CD4-positive, alpha-beta T cell treated with Interleukin-12 subunit alpha and Interleukin-12 subunit beta, for 1 hour (primary cell): ENCODE measurements at places on chromosomes 2 and 18.
A peak's percentile ranks its signal among the peaks of the same experiment; 100 is the strongest.

- DNase-seq, result no peak
Observed at GRCh38 chr2:70999362-70999761, 4.7 kb upstream of the TEX261 start.

DNA sequence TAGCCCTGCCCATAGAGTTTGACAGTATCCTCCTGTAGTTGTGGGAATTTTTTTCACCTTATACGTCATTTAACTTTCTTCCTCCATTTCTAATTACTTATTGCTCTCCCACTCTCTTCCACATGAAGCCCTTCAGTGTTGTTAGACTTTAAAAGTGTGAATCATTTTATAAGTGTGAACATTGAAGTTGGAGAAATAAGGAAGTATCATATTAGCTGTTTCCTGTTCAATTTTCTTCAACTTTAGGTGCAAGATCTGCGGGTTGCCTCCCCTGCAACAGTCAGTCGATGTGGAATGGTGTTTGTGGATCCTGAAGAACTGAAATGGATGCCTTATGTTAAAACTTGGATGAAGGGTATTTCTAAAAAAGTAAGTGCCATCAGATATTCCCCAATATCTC, 138.1 kb downstream of the DNAH6 start:
- no peak for DNase-seq

DNA sequence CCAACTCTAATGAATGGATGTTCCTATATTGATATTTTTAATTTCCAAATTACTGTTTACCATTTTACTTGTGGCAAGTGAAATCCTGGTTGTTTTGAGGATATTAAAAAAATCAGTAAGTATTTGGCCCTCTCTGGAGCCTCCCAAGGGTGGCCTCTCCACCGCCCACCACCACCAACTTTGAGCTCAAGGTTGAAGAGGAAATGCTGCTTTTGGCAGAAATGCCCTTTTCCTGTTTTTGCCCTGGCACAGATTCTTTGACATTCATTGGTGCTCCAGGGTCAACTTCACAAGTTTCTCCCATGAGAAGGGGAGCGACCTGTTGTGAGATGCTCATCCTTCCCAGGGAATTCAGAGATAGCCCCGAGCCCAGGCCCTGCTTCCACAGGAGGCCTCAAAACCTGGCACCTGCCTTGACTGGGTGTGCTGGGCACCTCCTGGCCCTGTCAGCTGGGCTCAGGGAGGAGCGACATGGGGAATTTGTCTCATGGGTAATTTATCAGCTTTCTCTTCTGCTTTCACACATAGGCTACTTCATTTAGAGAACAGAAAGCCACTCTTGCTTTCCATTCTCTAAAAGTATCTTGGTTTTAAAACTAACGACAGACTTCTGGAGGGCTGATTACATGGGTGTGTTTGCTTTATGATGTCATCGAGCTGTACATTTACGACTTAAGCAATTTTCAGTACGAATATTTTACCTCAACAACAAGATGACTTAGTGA, 6.9 kb downstream of the CD8A start:
- DNase-seq, result peak; percentile 23

- no peak for DNase-seq
Observed at GRCh38 chr2:169765523-169765922, 31.9 kb downstream of the KLHL23 start.

GRCh38 chr2:215447673-215448081, 11.8 kb upstream of the FN1 start:
- no peak for DNase-seq

DNA sequence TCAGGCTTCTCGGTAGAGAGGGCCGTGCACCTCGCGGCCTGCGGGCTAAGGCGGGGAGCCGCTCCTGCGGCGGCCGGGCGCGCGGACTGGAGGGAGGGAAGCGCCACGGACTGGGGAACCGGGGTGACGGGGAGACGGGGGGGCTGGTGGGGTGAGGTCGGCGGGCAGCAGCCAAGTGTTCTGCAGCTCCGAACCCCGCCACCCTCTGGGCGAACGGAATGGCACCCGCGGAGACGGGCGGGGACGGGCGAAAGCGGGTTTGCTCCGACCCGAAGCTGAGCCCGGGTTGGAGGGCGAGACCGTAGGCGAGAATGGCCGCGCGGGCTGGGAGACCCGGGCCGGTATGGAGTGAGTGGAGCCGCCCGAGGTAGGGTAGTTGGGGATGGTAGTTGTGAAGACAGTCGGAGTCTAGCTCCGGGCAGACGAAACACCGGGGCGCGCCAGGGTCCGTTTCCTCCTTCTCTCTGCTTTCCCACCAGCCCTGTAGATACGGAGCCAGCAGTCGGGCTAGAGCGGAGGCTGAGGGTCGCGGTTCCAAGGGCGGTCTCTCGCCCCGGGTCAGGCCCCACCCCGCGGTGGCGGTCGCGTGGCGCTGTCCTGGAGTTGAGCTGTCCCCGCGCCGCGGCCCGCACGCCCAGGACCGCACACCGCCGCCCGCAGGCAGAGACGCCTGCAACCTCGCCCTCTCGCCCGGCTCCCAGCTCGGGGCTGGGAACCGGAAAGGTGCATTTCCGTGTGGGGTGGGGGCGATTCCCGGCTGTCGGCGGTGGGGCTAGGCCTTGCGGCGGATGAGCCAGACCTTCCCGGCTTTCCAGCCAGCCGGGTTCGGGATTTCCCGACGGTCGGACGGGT, 160.3 kb upstream of the SIX2 start:
- DNase-seq, result no peak

GRCh38 chr2:97763176-97763845, 49.9 kb downstream of the ZAP70 start:
- no peak for DNase-seq

DNA sequence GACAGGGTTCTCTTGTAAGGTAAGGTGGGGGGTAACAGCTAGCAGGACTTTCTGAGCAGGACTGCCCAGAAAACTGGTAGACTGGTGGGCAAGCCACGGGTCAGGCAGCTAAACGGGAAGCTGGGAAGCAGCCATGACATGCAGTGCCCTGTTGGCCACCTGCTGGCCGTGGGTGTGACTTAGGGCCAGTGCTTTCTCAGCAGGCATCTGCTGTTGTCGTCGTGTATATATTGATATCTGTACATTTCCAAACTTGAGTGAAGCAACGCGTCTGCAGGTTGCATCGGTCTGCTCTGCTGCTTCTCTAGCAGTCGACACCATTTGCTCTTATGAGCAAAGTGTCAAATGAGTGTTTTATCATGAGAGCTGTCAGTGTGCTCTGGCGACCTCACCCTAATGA, 31.0 kb downstream of the COA5 start:
- DNase-seq, result no peak
